ENCODE measurements at places on chromosomes 1 and 21. TPM values are rescaled to one million over a fixed set of nuclear protein-coding genes. Genes with fewer than 3 reads are reported as not detected.

DNA sequence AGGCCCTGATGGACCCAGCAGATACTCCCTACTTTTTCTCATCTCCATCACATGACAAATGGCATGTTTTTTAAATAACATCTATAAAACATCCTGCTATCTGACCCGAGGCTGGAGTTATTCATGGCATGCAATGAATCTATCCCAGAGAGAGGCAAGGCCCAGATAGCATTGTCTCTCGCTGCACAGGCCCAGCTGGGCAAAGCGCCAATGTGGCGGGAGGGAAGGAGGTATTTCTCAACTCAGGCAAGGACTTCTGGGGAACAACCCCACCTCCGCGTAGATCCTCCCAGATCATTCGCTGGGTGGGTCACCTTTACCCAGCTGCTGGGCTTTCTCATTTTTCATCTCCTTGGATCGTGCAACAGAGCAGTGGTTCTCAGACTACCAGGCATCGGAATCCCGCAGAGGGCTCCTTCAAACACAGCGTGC is 59.8 kb downstream of the ERG start:
- no peak for DNase-seq

GRCh38 chr1:41492341-41492848 is 7.9 kb upstream of the EDN2 start:
- peak; percentile 89 for DNase-seq

GRCh38 chr1:192580351-192580962 is 4.9 kb downstream of the RGS1 start:
- peak; percentile 54 for DNase-seq

DNA sequence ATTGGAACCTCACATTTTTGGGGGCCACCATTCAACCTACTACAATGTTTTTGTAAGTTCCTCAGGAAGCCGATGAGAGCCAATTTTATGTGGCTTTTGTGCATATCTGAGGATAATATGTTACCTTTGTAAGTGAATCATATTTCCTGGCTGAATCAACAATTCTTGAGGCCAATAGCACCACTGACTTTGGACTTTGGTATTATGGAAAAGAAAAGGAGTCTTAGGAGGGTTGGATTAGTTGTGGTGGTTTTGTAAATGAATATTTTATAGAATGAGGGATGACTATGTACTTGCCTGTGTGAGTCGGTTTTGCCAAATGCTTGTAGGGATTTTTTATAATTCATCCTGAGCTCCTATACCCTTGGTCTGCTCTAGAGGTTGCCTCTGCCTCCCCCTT is 181.5 kb upstream of the HMGB4 start:
- no peak for DNase-seq

DNA sequence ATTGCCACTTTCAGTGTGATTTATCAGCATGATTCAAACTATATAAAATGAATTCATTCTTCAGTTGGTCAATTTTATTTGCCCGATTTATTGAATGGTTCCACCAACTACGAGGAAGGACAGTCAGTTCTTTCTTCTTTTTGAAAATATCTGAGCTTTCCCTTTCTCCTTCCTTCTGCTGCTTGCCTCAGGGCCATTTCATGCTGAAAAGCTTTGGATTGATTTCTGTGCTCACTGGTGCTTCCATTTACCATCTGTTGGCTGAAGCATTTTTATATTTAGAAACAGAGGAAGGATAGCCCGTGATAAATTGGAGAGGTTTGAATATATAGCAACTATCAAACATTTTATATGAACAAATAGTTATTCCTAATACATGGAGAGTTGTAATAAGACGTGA is 68.9 kb upstream of the ADAMTS5 start:
- DNase-seq = no peak

GRCh38 chr1:28097100-28097472 is 8.7 kb upstream of the EYA3 start:
- no peak for DNase-seq

DNA sequence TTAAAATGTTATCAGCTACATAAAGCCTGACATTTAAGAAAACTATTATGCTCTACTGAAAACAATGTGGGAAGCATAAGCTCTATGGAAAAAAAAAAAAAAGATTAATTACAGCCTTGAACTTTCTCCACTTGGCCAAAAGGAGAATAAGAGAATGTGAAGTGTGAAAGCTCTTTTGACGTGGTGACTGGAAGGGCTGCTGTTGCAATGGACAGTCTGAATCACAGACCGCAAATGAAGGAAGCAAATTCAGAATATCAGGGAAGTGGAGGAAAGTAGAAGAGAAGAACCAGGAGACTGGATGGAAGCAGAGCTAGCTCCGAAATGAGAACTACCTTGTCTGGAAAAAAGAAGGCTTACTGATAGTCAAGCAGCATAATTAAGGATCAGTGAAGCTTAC is 106.8 kb downstream of the AK5 start:
- no peak for DNase-seq

DNA sequence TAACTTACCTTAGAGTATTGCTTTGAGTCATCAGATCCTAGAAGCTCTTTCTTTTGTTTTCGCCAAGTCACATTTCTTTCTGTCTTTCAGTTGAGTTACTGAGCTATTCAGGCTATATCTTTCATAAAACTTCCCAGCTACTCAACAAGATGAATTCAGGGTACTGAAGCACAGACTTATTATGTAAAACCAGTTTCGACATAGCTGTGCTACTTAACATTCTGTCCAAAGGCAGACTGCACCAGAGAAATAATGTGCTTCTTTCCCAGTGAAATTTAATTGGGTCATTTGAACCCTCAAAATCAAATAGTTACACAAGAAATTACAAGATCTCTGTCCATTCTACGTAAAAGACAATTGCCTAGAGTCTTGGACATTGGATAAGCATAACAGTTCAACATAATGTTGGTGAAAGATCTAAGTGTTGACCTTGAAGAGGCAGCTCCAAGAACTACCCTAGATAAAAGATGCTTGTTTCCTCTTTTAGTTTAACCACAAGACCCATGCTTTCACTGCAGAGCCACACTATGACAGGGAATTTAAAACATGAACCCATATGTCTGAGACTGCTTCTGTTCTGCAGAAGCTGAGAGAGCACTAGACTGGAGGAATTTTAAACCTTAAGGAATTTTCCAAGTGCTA is 163.2 kb downstream of the LRRC40 start:
- no peak for DNase-seq

GRCh38 chr1:59015708-59016107 is 231.9 kb upstream of the JUN start:
- DNase-seq = peak; percentile 54

- DNase-seq = no peak
Measured at GRCh38 chr1:64624808-64625207, 120.1 kb upstream of the RAVER2 start.

- no peak for DNase-seq
Measured at GRCh38 chr1:94154989-94155388, 34.0 kb upstream of the ABCA4 start.

The TMPRSS15 gene
- 0.25 TPM for total RNA-seq

The NHLH2 gene
- total RNA-seq = 1.4 TPM

The CFHR1 gene
- not detected for total RNA-seq

The FCGR3A gene
- total RNA-seq = not detected

The ERVH48-1 gene
- 356 TPM for total RNA-seq

The CAMK1G gene
- total RNA-seq = 1.5 TPM

All from endodermal cell (in vitro differentiated cells).